ENCODE measurements at places on chromosomes 7 and 10. TPM values are rescaled to one million over a fixed set of nuclear protein-coding genes. Genes with fewer than 3 reads are reported as not detected.

DNA sequence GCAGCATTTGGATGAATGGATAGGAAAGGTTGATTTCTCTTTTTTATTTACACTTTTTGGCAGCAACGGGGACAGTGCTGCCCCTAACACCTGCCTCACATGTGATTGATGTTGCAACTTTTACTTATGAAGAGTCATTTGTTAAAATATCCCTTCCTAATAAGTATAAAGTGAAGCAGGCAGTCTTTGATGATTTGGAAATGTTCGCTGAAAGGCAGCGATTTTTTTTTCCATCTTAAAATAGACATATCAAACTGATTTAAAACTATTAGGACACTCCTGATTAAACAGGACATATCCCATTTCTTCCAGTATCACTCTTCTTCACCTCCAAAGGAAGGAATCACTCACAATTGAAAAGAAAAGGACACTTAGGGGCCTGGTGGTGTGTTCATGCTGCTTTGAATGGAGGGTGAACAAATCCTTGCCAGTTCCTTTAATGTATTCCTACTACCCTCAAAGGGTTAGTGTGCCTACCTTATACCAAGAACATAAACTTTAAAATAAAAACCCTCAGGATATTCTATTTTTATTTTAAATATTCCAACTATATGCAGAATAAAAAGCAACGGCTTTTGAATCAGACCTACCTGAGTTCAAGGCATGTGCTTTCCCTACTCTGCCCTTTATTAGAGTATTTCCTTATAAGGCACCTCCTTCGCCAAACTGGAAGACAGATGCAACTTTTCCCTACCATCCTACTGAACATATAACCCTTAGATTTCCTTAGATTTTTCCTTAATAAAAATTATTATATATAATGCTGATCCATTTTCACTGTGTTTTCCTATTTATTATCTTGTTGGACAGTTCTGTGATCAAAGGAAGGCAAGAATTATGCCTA, 1.1 kb downstream of the ADK start:
- ATAC-seq = no peak

DNA sequence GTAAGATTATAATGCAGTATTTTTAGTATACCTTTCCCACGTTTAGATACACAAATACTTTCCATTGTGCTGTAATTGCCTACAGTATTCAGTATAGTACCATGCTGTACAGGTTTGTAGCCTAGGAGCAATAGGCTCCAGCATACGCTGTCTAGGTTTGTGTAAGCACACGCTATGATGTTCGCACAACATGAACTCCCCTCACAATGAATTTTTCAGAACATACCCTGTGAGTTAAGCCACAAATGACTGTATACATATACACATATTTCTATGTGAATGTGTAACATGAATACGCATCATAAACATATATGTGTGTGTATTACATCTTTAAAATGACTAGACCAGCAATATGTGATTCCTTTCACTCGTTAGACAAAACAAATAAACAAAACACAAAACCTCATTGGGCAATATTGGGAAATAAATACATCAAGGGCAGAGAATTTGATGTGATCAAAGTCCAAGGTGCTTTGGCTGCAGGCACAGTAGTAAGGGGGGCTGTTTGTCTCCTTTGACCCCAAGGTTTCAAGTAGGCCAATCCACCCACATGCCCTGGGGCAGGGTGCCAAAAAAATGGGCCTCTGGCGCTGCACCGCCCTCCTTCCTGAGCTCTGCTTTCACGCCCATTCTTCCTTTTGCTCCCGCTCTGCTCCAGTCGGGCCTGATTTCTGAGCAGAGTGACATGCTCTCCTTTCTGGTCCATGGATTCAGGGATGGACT, 33.9 kb downstream of the CHN2 start:
- ATAC-seq = no peak

DNA sequence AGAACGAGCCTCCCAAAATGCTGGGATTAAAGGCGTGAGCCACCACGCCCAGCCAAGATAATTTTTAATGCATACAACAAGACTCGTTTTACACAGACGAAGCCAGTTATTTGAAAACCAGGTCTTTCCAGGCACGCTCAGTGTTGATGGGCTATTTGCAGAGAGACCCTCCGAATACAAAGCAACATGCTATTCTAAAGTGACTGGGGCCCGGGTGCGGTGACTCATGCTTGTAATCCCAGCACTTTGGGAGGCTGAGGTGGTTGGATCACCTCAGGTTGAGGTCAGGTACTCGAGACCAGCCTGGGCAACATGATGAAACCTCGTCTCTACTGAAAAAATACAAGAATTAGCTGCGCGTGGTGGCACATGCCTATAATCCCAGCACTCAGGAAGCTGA, 795 bp upstream of the AZGP1 start:
- no peak for ATAC-seq

- no peak for ATAC-seq
Measured at GRCh38 chr7:84477786-84478478, 283.3 kb upstream of the SEMA3A start.

DNA sequence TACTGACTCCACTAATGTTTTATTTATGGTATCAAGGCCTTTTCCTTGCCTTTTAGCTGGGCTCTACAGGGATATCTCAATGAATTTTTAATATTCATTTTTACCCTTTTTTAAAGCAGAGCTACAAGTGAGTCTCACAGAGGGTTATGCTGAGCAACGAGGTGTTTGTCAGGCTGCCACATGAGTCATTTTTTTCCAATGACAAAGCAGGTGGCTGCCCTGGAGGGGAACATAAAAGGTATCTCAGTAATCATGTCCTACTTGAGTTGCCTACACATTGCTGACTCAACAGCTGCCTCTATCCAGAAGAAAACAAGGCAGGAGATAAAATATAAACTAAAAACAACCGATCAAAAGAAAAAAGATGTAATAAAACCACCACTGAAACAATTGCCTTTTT, 1004.9 kb upstream of the POT1 start:
- ATAC-seq = no peak

DNA sequence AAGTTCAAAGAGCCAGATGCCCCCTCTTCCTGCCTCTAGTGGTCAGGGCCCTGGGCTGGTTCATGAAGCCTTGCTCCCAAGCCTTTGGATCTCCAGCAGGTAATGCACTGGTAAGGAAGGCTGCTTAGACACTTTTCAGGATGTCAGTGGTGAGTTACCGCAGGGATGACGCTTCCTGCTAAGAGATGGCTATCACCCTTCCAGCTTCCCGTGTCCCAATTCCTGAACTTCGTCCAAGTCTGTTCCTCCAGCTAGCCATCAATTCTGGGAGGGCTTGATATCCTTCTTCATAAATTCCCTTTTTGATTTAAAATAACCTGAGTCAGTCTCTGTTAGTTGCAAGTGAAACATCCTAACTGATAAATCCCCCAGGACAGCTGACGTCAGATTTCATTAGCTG, 221.2 kb downstream of the PLXNA4 start:
- no peak for ATAC-seq

GRCh38 chr10:69968830-69969229, 83.8 kb upstream of the MACROH2A2 start:
- ATAC-seq = no peak

SPDYE6 gene
- not detected for total RNA-seq

CADPS2 gene
- 117 TPM for total RNA-seq

CXCL12 gene
- 48.1 TPM for total RNA-seq

WNT8B gene
- not detected for total RNA-seq

PNLIPRP1 gene
- not detected for total RNA-seq

EGR2 gene
- total RNA-seq = 0.52 TPM
